Activated T-helper 17 cell treated with anti-CD3 and anti-CD28 coated beads, Interleukin-2, amount 50 U/mL, for 72 hours (primary cell): ENCODE measurements at places on chromosomes 2 and 18.

DNA sequence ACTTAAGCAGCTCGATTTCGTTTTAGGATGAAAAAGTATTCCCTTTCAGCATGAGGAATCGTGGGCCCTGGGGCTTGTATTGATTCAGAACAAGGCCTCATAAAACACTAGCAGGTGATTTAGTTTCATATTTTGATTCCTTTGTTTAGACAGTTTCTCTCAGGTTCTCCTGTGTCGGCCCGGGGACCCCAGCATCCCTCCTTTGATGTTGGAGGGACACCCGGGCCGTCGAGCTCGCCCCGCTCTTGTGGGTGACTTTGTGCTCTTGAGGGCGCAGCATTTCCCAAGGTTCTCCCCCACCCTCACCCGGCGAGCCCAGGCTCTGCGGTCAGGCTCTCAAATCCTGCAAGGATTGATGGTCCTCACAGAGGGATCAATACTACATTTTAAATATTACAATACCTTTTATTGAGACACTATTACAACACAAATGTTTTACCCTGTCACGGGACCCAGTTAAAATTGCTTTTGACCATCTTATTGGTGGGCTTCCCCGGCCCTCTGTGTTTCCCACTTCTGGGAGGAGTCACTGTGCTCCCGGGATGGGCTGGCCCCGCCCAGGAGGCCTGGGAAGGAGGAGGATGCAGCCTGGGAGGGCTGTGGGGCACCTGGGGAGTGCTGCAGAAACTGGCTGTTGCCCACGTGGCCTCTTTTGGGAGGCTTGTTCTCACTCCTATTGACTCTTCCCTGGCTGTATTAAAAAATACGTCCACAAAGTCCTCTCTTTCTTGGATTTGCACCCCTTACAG lies 222.6 kb downstream of the INSIG2 start:
- peak overlapping the region; percentile 81 for H3K4me3 ChIP-seq
- H3K27ac ChIP-seq: peak overlapping the region; percentile 87
- H3K27me3 ChIP-seq: peaks cover 5% of the 10 kb centered on the region
- peaks cover 4% of the 10 kb centered on the region for H3K4me1 ChIP-seq
- H3K36me3 ChIP-seq: no peaks in the 10 kb centered on the region

- no peak overlapping the region for H3K4me3 ChIP-seq
- no peaks in the 10 kb centered on the region for H3K36me3 ChIP-seq
- no peaks in the 10 kb centered on the region for H3K27me3 ChIP-seq
- no peaks in the 10 kb centered on the region for H3K4me1 ChIP-seq
- ATAC-seq: no peak
These were observed 10.6 kb downstream of the PDE1A start for GRCh38 chr2:182416191-182416590.

GRCh38 chr2:120552079-120552478 lies 183.6 kb upstream of the GLI2 start:
- peaks cover 24% of the 10 kb centered on the region for H3K27me3 ChIP-seq
- H3K36me3 ChIP-seq: no peaks in the 10 kb centered on the region
- no peaks in the 10 kb centered on the region for H3K4me1 ChIP-seq
- H3K4me3 ChIP-seq: no peak overlapping the region
- no peak overlapping the region for H3K27ac ChIP-seq

- no peaks in the 10 kb centered on the region for H3K27me3 ChIP-seq
- H3K36me3 ChIP-seq: no peaks in the 10 kb centered on the region
- ATAC-seq: peak; percentile 37
These were observed 50.1 kb upstream of the CRACDL start for GRCh38 chr2:98985905-98986666.

DNA sequence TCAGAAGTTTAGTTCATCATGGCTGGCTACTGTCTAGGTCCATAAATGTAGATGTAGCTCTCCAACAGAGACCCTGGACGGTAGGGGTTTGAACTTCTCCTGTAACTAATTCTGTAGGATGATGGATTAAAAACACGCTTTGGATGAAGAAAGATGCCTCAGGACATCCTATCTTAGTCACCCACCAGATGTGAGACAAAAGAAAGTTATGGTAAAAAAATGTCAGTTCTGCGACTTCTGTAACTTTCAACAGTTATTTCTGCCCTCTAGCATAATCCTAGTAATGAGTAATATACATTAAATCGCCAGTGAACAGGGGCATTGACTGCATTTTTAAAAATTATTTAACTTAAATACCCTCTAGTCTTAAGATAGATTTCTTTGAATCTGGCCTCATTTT lies 210.1 kb upstream of the LRATD1 start:
- H3K27ac ChIP-seq: no peak overlapping the region
- H3K4me1 ChIP-seq: no peaks in the 10 kb centered on the region
- ATAC-seq: no peak
- H3K27me3 ChIP-seq: no peaks in the 10 kb centered on the region
- no peaks in the 10 kb centered on the region for H3K36me3 ChIP-seq

- peak; percentile 61 for ATAC-seq
- H3K27me3 ChIP-seq: peaks cover 34% of the 10 kb centered on the region
- no peaks in the 10 kb centered on the region for H3K36me3 ChIP-seq
- H3K27ac ChIP-seq: no peak overlapping the region
- H3K4me1 ChIP-seq: peaks cover 5% of the 10 kb centered on the region
These were observed 313.8 kb downstream of the MTX2 start for GRCh38 chr2:176582990-176583481.

- H3K27ac ChIP-seq: no peak overlapping the region
- ATAC-seq: no peak
- H3K36me3 ChIP-seq: no peaks in the 10 kb centered on the region
These were observed 65.3 kb upstream of the WIPF1 start for GRCh38 chr2:174662859-174663258.

- no peak for ATAC-seq
- no peaks in the 10 kb centered on the region for H3K36me3 ChIP-seq
- H3K27ac ChIP-seq: no peak overlapping the region
- H3K27me3 ChIP-seq: peaks cover 5% of the 10 kb centered on the region
- H3K4me3 ChIP-seq: no peak overlapping the region
These were observed 166.3 kb upstream of the FN1 start for GRCh38 chr2:215601990-215602721.

- peaks cover 47% of the 10 kb centered on the region for H3K27me3 ChIP-seq
- H3K27ac ChIP-seq: no peak overlapping the region
- H3K4me1 ChIP-seq: peaks cover 12% of the 10 kb centered on the region
- H3K36me3 ChIP-seq: peaks cover 6% of the 10 kb centered on the region
- peak overlapping the region; percentile 52 for H3K4me3 ChIP-seq
- ATAC-seq: no peak
These were observed 1.2 kb downstream of the BCL11A start for GRCh38 chr2:60552078-60552850.
